Renal cortex interstitium (tissue), 15 donors: ENCODE measurements at places on chromosomes 3 and 15.

- no peak for DNase-seq
Measured at GRCh38 chr15:51856714-51857380, 27.4 kb downstream of the TMOD3 start.

GRCh38 chr3:43094851-43095250, 11.0 kb downstream of the POMGNT2 start:
- DNase-seq, result no peak

DNA sequence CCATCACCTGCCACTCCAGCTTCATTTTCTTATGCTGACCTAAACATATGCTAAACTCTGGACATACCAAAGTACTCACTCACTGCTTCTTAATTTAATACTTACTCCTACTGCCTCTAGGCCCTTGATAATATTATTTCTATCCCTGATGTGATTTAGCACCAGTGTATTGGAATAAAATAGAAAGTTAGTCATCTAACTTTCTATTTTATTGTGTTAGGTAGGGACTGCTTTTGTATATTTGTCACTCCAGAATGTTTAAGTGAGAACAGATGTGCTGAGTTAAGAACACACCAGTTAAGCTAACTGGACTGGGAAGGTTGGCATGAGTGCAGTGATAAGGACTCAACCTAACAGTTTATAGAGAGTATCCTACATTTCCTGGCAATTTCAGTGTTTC, 6.5 kb upstream of the CLDN16 start:
- DNase-seq, result no peak

DNA sequence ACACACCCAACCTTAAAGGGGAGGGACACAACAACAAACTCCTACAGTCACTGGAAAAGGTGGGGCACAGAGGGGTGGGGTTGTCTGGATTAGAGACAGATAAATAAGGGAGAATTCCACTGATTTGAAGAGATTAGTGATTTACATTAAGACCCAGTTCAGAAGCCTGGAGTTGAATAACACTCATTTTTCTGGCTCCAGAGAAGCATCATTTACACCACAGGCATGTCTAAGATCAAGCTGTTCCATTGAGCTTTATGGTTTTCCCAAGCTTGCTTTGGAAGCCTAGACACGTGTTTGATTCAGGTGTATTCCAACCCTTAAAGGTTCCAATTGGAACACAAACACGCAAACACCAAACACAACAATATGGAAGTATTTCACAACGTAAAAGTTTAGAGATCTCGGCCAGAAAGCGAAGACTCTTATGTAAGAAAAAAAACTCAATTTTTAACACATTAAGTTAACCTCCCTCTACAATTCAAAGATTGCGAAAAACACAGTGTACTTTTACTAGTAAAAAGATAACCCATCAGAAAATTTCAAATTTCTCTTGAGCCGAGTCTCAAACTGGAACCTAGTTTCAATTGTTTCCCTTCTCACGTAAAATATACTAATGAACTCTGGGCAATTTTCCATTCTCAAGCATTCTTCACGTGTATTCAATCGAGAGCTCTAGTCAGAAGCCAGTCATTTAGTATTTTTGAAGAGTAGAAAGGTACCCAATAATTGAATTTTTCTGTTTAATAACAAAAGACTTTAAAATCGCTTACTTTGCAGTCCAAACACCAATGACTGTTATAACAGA, 2.1 kb downstream of the TRA2B start:
- DNase-seq, result no peak

DNA sequence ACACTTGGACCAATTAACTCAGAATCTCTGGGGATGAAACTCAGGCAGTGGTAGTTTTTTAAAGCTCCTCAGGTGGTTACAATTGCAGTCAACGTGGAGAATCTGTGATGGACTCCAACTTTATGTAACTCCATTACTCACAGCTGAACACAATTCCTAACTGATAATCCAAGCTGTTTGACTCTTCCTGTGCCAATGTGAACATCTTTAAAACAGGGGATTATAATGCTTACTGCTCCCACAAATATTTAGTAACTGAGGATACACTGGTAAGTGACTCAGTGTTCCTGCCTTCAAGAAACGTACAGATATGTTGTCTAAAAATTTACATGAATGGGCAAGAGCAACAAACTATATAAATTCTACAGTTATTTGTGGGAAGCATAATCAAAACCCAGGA, 85.6 kb downstream of the OSBPL10 start:
- DNase-seq, result no peak

DNA sequence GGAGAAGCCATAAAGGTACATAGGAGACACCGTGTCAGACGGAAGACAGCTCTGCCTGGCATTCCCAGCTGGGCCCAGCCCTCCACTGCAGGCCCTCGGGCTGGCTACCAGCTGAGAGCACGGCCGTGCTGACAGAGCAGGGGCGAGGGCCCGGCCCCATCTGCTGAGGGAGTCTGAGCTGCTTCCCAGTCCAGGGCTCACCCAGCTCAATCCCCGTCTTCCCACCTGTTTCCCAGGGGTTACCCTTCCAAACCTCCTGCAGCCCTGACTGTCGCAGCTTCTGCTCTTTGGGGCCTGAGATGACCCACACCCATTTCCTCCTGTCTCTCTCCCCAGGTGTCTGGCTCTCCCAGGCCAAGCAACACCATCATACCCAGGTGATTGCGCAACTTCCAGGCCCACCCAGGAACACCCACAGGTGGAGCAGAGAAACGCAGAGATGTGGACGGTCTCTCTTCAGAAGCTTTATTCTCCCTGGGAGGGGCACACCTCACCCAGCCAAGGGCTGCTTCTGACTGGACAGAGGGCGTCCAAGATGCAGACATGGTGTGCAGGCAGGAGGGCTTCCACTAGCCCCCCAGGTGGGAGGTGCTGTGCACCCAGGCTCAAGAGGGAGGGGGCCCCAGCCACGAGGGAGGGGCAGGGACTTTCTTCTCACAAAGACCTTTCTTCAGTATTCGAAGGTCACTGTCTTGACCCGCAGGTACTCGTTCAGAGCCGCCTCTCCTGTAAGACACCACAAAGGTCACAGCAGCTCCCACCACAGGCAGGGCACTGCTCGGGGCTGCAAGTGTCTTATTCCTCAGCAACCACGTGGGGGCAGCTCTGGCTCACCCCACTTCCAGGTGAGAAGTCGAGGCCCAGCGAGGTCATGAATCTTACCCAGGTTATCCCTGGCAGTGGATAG, 19.4 kb upstream of the SLC41A3 start:
- no peak for DNase-seq

DNA sequence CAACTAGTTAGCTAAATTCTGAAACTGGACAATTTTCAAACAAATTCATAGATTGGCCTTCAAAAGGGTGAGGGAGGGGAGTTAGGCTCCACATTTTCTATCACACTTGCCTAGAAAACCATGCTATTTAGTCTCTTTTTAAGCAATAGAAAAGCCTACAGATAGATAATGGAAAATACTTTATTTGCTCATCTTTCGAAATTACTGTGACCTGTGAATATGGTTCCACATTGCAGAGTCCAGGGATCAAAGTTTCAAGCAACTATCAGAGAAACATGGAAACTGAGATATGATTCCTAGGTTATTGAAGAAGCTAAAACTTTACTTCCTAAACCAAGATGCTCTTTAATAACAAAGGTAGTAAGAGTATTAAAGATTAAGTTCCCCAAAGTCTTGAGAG, 176.6 kb upstream of the NECTIN3 start:
- no peak for DNase-seq

DNA sequence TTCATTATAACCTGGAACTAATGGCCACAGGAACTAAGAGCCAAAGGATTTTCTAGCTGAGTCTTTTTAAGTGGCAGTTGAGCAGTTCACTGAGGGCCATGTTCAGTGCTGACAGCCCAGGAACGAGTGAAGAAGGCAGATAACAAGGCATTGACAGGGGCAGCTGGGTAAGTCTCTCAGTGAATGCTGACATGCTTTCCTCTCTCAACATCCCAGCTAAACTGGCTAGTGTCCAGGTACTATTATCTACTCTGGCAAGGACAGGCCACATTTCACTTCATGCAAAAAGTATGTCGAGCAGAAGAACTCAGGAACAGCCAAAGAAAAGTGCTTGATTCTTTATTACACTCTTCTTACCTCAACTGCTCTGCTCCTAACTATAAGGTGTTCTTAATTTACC, 515.9 kb downstream of the NLGN1 start:
- no peak for DNase-seq

DNA sequence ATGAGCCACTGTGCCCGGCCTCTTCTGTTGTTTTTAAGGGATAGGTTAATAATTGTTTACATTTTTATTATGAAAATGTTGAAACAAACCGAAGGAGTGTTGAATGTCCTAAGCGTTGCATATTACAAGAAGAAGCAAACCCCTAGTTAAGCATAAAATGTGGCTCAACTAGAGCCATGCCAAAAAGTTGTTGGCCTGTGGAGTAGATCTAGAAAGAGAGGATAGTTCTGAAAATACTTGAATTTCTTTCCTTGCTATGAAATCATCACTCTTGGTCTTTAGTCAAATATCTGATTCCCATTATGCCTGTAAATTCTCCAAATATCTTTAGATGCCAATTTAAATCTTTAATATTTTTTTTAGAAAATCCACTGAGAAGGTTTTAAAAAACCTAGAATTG, 12.8 kb downstream of the RBP2 start:
- DNase-seq, result no peak

DNA sequence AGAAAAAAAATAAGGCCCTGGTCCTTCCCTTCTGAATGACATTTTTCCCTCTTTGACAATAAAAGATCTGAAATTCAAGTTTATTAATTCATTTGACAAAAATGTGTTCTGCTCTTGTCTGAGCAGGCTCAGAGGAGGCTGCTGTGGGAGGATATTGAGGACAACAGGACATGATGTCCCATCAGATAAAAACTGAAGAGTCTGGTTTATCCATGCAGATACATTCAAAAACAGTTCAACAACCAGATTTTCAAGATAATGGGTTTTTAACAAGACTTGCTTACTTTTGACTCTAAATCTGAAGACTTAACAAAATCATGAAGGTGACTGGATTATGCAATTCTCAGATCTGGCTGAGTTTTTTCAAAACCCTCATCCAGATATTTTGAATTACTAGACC, 36.9 kb upstream of the STRIT1 start:
- no peak for DNase-seq
